Cortex of kidney (tissue), 1 donor: ENCODE measurements at places on chromosomes 1 and 21.

DNA sequence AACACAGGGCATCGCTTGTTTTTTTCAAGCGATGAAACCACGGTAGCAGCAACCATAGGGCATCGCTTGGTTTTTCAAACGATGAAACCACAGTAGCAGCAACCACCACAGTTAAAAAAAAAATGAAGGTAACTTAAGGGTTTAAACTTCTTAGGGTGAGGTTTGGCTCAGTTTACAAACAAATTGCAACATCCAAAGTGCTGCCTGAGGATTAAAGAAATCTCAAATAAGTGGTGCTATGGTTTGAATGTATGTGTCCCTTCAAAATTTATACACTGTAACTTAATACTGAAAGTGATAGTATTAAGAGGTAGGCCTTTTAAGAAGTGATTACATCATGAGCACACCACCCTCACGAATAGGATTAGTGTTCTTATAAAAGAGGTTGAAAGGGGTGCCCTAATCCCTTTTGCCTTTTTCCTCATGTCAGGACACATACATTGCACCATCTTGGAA lies 6.4 kb upstream of the GBP5 start:
- no peak for DNase-seq

DNA sequence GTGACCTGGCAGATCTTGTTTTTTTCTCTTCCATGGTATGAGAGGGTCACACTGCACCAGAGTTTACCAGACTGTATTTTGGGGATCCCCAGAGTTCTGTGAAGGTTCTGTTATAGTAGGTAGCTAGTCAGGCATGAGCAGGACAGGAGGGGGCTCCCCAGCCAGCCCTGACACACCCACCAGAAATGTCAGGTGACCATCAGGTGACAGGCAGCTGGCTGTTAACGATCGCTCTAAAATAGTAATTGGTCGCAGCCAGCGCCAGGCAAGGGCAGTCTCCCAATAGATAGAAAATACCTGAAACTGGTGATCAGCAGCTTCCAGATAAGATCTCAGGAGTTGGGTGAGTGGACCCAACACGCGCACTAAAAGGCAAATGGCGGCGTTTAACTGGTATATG lies 264.9 kb downstream of the RHOU start:
- no peak for DNase-seq

DNA sequence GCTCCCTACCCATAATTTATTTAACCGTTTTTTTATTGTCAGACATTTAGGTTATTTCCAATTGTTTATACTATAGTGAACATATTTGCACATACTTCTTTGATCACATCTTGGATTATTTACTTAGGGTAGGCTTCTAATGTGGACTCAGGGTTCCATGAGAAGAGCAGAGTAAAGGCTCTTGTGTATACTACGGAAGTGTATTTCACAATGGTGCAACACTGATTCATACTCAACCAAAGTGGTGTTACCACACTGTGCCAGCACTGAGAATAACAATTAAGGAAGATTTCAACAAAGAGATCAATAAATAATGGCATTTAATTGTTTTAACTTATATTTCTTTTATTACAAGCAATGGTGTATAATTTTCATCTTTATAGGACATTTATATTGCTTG lies 251.2 kb downstream of the ZNF326 start:
- DNase-seq, result no peak

- DNase-seq, result no peak
These were observed 251.5 kb downstream of the BACH1 start for GRCh38 chr21:29550205-29550604.

DNA sequence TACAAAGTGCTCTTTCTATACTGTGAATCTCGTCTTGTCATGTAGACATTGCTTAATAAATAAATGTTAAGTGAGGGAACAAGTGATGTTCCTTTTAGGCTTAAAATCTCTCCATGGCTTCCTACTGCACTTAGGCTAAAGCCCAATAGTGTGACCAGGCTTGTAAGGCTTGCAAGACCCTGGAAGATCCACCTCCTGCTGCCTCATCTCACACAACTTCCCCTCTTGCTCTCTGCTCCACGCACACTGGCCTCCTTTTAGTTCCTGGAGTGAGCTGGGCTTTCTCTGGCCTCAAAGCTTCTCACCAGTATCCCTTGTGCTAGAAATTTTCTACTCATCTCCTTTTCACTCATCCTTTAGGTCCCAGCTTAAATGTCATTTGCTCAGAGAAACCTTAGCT lies 41.5 kb upstream of the DIPK1A start:
- no peak for DNase-seq

- no peak for DNase-seq
These were observed 63.9 kb downstream of the WDR64 start for GRCh38 chr1:241715956-241716355.

- DNase-seq, result no peak
These were observed 2.9 kb downstream of the TIE1 start for GRCh38 chr1:43303471-43304313.

- no peak for DNase-seq
These were observed 80.1 kb downstream of the CAPZB start for GRCh38 chr1:19405195-19405760.

GRCh38 chr1:89980605-89981004 lies 14.3 kb upstream of the ZNF326 start:
- DNase-seq, result no peak

- DNase-seq, result no peak
These were observed 33.5 kb downstream of the RXRG start for GRCh38 chr1:165411396-165411795.

GRCh38 chr21:29007135-29007534 lies 12.0 kb downstream of the RWDD2B start:
- DNase-seq, result no peak

GRCh38 chr1:185934476-185935189 lies 200.4 kb downstream of the HMCN1 start:
- DNase-seq, result no peak

GRCh38 chr1:161131523-161132409 lies 701 bp downstream of the DEDD start:
- no peak for DNase-seq

DNA sequence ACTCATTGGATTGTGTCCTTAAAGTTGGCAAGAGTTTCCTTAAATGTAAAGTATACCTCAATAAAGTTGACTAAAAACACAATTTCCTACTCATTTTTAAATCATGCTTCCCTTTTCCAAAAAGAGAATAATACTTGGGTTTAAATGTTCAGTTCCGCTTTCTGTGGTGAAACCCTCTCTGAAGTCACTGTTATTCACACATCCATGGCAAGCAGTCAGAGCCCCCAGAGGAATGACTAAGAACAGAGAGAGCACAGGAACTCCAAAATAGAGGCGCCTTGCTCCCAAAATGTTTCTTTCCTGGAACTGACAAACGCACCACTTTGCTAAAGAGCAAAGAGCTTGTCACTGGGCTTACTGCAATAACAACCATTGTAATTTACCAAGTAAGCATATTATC lies 142.5 kb downstream of the TIAM1 start:
- no peak for DNase-seq

DNA sequence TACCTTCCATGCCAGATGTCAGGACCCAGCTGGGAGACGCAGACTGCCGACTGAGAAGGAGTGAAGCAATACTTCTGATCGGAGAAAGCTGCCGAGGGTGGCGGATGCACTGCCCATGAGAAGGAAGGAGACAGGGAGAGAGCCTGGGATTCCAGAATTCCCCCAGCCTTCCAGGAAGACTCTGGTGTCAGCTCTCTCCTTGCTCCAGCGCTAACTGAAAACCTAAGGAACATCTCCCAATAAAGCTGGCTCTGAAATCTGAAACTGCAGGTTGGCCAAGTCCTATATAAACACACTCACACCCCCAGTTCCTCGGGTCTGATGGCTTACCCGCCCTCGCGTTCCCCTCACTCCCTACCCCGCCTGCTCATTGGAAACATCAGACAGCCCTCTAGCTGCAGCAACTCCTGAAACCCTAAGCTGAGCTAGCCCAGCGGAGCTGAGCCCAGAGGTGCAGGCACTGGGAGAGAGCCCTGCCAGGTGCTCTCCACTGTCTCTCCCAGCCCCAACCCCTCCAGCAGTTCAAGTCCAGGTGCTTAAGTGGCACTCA lies 52.3 kb downstream of the PLEKHA6 start:
- no peak for DNase-seq

DNA sequence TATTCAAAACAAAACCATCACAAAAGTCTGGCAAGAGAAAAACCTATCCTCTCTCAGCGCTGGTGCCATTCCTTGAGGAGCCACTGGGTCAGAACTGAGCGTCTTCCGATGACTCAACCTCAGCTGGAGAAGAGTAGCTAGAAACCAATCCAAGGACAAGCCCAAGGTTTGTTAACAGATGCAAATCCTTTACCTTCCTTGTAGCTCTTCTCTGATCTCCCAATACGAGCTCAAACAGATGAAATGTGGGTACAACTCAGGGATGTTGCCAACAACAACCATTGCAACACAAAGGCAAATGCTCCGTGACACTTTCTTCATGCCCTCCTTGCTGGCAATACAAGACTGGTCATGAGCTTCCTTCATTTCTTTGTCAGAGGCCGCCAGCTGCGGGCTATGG lies 337.1 kb downstream of the SIPA1L2 start:
- DNase-seq, result no peak

DNA sequence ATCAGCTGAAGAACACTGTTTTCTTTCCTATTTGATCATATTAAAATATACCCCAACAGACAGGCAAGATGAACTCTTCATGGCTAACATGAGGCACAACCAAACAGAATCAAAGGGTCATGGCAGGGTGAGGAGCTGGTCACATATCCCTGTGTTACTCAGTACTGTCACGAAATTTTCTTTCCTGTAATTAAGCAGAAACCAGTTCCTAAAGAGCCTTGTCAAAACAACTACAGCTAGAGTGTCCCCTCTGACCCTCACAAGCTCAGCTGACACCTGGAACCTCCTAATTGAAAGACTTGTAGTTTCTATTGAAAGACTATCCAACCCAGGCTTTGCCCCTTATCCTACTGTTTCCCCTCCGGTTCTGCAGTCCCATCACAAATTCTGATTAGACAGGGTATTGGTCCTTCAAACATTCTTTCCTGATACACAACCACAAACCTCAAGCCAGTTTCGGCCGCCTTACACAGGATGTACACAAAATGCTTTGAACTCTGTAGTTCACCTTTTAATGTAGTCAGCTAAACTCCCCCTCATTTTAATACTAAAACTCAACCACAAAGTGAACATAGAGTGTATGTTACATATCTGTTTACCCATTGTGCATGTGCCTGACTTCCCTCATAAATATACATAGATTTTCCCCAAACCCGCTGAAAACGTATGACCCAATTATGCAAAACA lies 651.9 kb downstream of the MRPL39 start:
- no peak for DNase-seq

GRCh38 chr1:212828395-212828794 lies 19.1 kb downstream of the SPATA45 start:
- DNase-seq, result no peak

GRCh38 chr1:228511546-228512445 lies 24.6 kb downstream of the RNF187 start:
- DNase-seq, result no peak

- no peak for DNase-seq
These were observed 28.2 kb downstream of the CHD1L start for GRCh38 chr1:147270721-147271120.

- DNase-seq, result no peak
These were observed 7.6 kb downstream of the LAPTM5 start for GRCh38 chr1:30749691-30750583.

- DNase-seq, result no peak
These were observed 1392.9 kb downstream of the BRINP3 start for GRCh38 chr1:189084811-189085210.

DNA sequence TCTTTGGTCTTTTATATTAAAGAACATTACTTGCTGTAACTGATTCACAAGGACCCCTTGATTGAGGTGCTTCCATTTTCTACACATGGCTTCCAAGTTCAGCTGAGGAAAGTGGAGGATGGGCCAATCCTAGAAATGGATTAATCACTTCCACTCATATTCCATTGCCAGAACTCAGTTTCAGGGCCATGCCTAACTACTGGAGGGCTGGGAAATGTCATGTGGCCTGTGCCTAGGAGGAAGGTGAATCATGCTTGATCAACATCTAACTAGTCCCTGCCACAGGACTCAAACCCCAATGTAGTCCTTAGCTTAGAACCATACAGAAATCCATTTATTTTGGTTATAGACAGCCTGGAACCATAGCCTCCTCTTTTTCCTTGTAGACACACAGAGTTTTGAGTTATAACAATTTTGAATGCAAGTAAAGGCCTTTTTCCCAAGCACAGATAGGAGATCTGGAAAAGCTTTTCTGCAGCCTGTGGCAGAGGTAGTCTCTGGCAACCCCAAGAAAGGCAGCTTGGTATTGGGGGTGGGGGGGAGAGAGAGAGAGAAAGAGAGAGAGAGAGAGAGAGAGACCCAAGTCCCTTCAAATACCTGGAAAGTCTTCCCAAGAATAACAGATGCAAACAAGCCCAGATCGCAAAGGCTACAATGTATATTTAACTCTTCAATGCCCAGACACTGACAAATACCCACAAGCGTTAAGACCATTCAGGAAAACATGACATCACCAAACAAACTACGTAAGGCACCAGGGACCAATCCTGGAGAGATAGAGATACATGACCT lies 12.5 kb downstream of the MAST2 start:
- no peak for DNase-seq

GRCh38 chr1:219959540-219960203 lies 31.3 kb upstream of the SLC30A10 start:
- DNase-seq, result no peak

- DNase-seq, result no peak
These were observed at the start of gene RNPEP for GRCh38 chr1:201982623-201983379. Gene RNPEP, plus strand, starts transcription at chr1:201982648. Its CDS starts 19 bp downstream, at chr1:201982667.

GRCh38 chr1:26994020-26994786 lies 711 bp downstream of the TRNP1 start:
- DNase-seq, result no peak

DNA sequence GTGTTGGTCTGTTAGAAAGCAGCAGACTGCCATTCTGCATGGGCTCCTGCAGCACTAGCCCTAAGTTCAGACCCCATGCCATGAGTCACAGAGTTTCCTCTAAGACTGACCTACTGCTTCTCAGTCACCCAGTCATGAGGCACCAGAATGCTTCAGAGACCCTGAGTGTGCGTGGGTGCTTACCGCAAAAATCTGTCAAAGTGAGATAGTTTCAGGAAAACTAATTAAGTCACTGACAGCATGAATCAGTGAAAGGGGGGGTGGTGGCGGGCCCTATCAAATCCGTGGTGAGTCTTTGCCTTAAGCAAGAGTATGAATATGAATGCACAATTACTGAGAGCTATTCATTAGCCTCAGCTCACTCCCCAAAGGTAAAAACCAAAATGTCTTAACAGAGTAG lies 98.1 kb downstream of the KCTD3 start:
- no peak for DNase-seq
